ENCODE measurements at places on chromosomes 2 and 18.

GRCh38 chr2:57204364-57204763 is 842.2 kb upstream of the VRK2 start:
- no peak for DNase-seq

DNA sequence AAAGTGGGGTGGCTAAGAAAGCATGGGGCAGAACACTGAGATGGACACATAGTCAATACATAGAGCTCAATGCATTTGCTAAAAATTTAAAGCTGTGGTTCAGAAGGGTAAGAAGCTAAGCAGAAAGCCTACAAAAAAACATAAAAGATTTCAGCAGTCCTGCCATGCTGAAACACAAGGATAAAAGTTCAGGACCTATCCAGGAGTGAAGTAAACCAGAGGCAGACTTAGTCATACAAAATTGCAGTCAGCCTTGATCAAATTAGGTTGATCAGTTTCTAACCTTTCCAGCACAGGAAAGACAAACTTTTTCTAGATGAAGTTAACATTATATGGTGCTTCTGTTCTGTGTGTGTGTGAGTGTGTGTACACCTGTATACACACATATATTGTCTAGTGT is 120.8 kb upstream of the RBMS1 start:
- no peak for DNase-seq

DNA sequence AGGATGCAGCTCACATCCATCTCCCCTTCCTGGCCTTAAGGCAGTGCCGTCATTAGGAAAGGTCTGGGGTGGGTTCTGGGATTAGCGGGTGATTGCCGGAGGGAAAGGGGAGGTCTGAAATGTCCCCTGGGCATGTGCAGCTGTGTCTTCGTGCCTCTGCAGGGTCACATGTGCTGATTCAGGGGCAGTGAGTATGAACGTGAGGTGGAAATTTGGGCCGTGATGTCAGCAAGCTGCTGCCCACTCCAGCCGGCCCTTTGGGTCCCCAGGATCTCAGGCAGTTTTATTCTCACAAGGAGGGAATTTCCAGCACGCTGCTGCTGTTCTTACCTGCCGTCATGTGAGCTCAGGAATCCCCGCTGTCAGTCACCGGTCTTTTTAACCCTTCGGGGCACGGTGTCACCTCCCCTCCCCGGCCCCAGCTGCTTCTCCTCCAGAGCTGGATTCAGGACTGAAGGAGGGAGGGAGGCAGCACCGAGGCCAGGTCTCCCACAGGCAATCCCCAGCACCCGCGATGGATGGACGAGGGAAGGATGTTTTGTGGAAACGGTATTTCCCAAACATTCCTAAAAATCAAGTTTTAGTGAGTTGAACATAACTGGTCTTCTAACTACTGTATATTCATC is 23.5 kb downstream of the GPR35 start:
- DNase-seq = no peak

DNA sequence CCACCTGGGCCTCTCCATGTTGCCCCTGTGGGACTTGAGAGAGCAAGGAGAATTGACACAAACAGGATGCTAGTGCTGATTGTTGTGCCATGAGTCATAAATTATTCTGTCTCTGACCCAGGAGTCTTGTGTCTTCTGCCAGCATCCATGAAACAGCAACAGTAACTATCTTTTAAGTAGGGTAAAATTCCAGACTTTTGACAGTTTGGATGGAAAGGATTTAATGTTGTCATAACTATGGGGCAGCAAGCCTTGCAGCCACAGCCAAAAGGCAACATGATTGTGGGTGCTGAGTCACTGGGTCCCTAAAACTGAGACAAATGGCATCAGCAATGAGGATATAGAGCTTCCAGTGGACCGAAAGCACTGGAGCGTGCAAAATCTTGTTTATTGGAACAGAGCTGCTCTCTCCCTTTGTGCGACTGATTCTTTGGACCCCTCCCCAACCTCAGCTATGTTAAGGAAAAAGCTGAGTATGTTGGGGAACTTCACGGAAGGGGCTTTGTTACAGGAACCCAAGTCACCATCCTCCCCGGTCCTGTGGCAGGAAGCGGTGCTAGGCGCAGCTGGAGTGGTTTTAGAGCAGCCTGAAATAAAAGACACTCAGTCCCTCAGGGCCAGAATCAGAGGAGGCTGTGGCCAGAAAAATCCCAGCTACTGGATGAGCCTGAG is 9.6 kb upstream of the ITPRIPL1 start:
- DNase-seq = no peak

Data from HT-29 (cell line).